DMS153 (cell line): ENCODE measurements at places on chromosomes 16 and 17.

- no peak for DNase-seq
These were observed 304.0 kb downstream of the MAF start for GRCh38 chr16:79296491-79296890.

DNA sequence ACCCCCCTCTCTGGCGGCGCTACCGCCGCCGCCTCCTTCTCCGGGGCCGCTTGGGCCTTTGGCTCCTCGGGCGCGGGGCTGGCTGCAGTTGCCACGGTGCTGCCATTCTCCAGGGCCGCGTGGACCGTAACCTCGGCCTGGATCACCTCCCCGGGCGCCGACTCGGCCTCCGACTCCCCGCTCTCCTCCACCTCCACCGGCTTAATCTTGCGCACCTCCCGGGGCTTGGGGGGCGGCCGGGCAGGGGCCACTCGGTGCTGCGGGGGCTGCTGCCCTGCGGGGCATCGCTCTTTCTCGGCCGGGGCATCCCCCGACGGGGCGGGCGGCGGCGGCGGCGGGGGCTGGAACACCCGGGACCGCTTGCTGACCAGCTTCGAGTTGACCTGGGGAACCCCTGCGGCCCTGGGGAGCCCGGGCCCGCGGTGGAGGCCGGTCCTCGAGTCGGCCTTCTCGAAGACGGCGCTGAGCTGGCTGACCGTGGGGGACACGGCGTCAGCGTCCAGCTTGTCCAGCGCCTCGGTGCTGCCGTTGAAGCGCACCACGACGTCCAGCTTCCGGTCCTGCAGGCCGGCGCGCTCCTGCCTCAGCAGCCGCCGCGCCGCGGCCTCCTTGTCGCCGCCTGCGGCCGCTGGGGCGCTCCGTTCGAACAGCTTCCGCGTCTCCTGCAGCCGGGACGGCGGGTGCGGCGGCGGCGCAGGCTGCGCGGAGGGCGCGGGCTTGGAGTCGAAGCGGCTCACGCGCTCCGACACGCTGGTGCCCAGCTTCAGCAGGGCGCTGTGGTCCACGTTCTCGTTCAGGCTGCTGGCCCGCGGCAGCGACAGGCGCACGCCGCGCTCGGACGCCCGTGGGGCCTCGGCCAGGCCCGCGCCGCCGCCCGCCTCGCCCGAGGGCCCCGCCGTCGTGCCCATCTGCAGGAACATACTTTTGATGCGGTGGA, 792 bp downstream of the PPP1R9B start:
- DNase-seq: peak; percentile 15

DNA sequence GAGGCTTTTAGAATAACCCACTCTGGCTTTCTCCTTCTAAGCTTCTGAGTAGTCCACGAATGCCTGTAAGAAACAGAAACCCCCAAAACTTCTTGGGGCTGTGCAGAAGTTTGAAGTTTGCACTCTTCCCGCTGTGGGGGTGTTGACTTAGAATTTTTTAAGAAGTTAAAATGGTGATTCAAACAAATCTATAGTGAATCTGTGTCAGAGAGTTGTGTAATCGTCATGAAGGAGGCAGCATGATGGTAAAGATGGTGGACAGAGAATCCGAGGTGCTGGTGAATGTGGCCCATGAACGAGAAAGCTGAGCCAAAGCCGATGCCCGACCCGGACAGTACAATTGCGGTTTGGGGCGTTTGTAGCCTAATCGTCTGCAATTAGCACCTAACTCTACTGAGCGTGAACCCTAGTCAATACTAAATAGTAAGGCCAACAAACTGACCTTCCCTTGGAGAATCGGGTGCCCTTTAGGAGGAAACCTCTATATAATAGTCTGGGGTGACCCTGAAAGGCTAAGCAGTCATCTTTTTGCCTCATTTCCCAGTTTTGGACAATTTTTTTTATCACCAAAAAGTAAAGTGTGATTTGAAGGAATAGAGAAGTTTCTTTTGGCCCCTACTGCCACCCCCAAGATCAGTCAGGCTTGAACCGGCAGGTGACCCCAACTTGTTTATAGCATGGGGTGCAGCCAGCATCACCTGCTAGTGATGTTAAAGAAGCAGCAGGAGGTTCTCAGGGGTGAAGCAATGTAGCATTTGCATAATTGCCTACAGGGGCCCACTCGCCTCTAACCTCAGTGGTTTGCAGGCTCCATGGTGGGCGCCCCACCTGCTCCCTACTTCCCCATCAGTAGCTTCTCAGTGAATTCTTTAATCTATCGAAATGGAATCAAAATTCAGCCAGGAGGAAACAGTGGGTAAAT, 11.2 kb downstream of the IRF8 start:
- no peak for DNase-seq

DNA sequence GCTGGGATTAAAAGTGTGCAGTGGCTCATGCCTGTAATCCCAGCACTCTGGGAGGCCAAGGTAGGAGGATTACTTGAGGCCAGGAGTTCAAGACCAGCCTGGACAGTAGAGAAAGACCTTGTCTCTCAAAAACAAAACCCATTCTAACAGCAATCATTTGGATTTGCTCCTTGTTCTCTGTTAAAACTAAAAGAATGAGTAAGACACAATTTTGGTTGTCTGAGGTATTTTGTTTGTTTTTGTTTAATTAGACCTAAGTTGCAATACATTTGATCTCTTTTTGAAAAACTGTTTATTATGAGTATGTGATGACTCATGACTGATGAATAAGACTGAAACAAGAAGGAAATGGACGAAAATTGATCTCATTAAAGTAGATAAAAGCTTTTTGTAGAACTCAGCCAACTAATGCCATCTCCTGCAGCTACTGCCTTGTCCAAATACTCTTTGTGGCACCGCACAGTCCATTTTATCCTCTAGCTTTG, 29.0 kb downstream of the GLG1 start:
- no peak for DNase-seq

GRCh38 chr17:13332207-13332606, 269.5 kb downstream of the HS3ST3A1 start:
- no peak for DNase-seq

- DNase-seq: no peak
These were observed 42.9 kb downstream of the USP10 start for GRCh38 chr16:84742641-84743092.

- no peak for DNase-seq
These were observed 10.7 kb upstream of the CBX4 start for GRCh38 chr17:79849953-79850352.
